ENCODE measurements at places on chromosomes 4 and X. TPM values are rescaled to one million over a fixed set of nuclear protein-coding genes. Genes with fewer than 3 reads are reported as not detected.

Gene BBS12
- 1.9 TPM for total RNA-seq

DNA sequence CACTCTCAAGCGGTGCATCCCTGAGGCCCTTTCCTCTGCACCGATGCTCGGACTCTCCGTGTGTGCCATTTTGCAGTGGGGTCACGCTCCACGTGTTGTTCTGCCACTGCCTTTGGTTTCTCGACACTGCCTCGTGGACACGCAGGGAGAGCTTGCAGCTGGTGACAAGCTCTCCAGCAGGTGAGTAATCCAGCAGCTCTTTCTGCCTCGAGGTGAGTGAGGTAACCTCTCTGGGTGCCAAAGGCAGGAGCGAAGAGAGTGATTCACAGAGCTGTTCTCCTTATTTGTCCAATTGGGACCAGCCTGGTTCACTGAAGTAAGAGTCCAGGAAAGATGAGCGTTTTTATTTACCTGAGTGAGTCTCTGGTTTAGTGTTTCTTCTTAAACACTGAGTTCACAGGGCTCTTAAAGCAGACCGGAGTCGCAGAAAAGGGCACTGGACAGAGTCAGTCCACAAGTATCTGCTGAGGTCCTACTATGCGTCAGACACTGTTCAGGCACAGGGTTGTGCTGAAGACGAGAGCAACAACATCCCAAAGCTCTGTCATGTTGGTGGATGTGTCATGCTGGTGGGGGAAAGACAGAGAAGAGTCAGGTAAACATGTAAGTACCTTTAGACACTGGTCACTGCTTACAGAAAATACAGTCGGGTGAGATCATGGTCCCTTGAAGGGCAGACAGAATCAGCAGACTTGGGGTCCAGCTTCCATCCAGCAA lies 61.8 kb downstream of the FHDC1 start:
- H3K27me3 ChIP-seq: no peaks in the 10 kb centered on the region
- no peak overlapping the region for H3K27ac ChIP-seq
- H3K36me3 ChIP-seq: no peaks in the 10 kb centered on the region
- H3K4me1 ChIP-seq: no peaks in the 10 kb centered on the region
- no peak for DNase-seq
- no peak overlapping the region for H3K4me3 ChIP-seq

GRCh38 chr4:121726642-121727268 lies 30.0 kb upstream of the ANXA5 start:
- no peaks in the 10 kb centered on the region for H3K27me3 ChIP-seq
- H3K36me3 ChIP-seq: no peaks in the 10 kb centered on the region
- no peak overlapping the region for H3K4me3 ChIP-seq
- no peaks in the 10 kb centered on the region for H3K4me1 ChIP-seq
- H3K27ac ChIP-seq: no peak overlapping the region

GRCh38 chr4:56613101-56613862 lies 67.8 kb downstream of the HOPX start:
- H3K4me1 ChIP-seq: no peaks in the 10 kb centered on the region
- H3K27ac ChIP-seq: no peak overlapping the region
- DNase-seq: no peak

Gene HTR2C
- not detected for total RNA-seq

DNA sequence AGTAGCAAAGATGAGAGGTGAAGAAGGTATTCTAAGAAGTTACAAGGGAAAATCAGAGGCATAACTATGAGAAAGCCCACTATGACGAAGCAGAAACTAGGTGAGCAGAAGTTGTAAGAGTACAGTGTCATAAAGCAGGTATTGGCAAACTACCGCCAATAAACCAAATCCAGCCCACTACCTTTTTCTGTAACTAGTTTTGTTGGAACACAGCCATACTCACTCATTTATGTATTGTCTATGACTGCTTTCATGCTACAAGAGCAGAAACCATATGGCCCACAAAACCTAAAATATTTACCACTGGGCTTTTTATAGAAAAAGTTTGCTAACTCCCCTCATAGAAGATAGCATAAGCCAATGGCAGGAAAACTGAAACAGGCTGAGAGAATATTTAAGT lies 31.8 kb upstream of the ZCCHC13 start:
- H3K4me1 ChIP-seq: no peaks in the 10 kb centered on the region
- no peaks in the 10 kb centered on the region for H3K36me3 ChIP-seq
- no peaks in the 10 kb centered on the region for H3K27me3 ChIP-seq
- no peak for DNase-seq
- no peak overlapping the region for H3K4me3 ChIP-seq

Gene TRAPPC11
- 29.2 TPM for total RNA-seq

DNA sequence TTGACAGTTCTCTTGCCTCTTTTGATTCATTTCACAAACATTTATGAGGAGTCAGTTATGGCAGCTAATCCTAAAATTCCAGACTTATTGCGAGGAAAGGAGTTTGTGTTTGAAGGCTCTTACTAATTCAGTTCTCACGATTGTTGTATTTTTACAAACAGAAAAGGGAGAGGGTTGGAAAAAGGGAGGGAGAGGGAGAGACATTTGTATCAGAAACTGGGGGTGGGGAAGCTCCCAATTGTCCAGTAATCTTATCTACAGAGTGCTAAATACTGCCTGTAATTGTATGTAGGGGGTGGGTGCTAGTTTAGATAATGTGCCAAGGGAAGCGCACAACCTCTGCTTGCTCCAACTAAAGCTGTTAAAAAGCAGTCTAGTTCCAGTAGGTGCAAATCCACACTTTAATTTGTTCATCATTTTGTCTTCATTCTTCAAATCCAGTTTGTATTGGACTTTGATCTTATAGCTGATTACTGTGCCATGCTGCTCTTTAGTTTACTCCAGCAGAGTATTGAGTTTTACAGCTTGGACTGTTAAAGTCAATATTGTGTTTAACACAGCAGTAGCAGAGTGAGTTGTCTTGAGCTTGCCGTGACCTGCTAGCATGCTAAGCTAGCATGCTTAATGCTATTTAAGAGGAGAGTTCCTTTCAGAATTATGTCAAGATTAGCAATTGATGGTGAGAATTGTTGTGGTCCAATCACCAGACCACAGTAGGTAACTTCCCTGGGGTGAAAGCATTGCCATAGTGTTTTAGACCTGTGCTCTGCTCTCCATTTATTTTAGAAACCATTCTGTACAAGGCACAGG lies 13.9 kb downstream of the FNIP2 start:
- no peaks in the 10 kb centered on the region for H3K27me3 ChIP-seq
- H3K27ac ChIP-seq: peak overlapping the region; percentile 80
- H3K4me3 ChIP-seq: no peak overlapping the region
- peaks cover 30% of the 10 kb centered on the region for H3K4me1 ChIP-seq
- DNase-seq: no peak

GRCh38 chrX:129006491-129006890 lies 516.8 kb downstream of the SMARCA1 start:
- DNase-seq: no peak
- no peaks in the 10 kb centered on the region for H3K4me1 ChIP-seq
- no peak overlapping the region for H3K27ac ChIP-seq
- no peaks in the 10 kb centered on the region for H3K27me3 ChIP-seq

GRCh38 chr4:3349116-3349515 lies 56.3 kb downstream of the RGS12 start:
- H3K27ac ChIP-seq: no peak overlapping the region
- no peak overlapping the region for H3K4me3 ChIP-seq
- DNase-seq: no peak
- no peaks in the 10 kb centered on the region for H3K4me1 ChIP-seq

- peaks cover 17% of the 10 kb centered on the region for H3K36me3 ChIP-seq
- H3K27ac ChIP-seq: no peak overlapping the region
- no peaks in the 10 kb centered on the region for H3K27me3 ChIP-seq
- H3K4me1 ChIP-seq: no peaks in the 10 kb centered on the region
Measured at GRCh38 chr4:17633600-17633999, 19.2 kb downstream of the MED28 start.

DNA sequence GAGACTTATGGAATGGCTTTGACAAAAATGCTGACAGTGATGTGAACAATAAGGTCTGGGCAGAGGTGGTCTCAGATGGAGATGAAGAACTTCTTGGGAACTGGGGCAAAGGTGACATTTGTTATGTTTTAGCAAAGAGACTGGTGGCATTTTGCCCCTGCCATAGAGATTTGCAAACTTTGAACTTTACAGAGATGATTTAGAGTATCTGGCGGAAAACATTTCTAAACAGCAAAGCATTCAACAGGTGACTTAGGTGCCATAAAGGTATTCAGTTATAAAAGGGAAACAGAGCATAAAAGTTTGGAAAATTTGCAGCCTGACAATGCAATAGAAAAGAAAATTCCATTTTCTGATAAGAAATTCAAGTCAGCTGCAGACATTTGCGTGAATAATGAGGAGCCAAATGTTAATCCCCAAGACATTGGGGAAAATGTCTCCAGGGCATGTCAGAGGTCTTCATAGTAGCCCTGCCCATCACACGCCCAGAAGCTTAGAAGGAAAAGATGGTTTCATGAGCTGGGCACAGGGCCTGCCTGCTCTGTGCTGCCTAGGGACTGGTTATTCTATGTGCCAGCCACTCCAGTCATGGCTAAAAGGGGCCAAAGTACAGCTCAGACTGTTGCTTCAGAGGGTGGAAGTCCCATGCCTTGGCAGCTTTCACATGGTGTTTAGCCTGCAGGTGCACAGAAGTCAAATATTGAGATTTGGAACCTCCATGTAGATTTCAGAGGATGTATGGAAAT lies 782.2 kb downstream of the TRAM1L1 start:
- no peak overlapping the region for H3K4me3 ChIP-seq
- H3K27ac ChIP-seq: no peak overlapping the region
- no peak for DNase-seq
- no peaks in the 10 kb centered on the region for H3K4me1 ChIP-seq

GRCh38 chr4:57652779-57653178 lies 542.6 kb upstream of the IGFBP7 start:
- H3K4me3 ChIP-seq: no peak overlapping the region
- no peak for DNase-seq
- H3K27ac ChIP-seq: no peak overlapping the region
- no peaks in the 10 kb centered on the region for H3K27me3 ChIP-seq

Gene RHOXF2
- 0.25 TPM for total RNA-seq

GRCh38 chr4:60884587-60884986 lies 315.5 kb upstream of the ADGRL3 start:
- H3K4me1 ChIP-seq: no peaks in the 10 kb centered on the region
- H3K27me3 ChIP-seq: no peaks in the 10 kb centered on the region
- no peaks in the 10 kb centered on the region for H3K36me3 ChIP-seq
- H3K27ac ChIP-seq: no peak overlapping the region
- DNase-seq: no peak

GRCh38 chrX:33252306-33252825 lies 41.0 kb upstream of the DMD start:
- no peaks in the 10 kb centered on the region for H3K36me3 ChIP-seq
- no peak for DNase-seq
- H3K4me1 ChIP-seq: no peaks in the 10 kb centered on the region
- H3K27ac ChIP-seq: no peak overlapping the region
- H3K4me3 ChIP-seq: no peak overlapping the region

Measured in colonic mucosa (tissue), 4 donors.